ENCODE measurements at places on chromosomes 4 and X. TPM values are rescaled to one million over a fixed set of nuclear protein-coding genes. Genes with fewer than 3 reads are reported as not detected.

The CLDN34 gene
- not detected for total RNA-seq

The THAP9 gene
- total RNA-seq = 2.9 TPM

The ZNF330 gene
- total RNA-seq = 27.9 TPM

The PPAT gene
- 5.9 TPM for total RNA-seq

The SPANXD gene
- not detected for total RNA-seq

The SMPX gene
- not detected for total RNA-seq

The RNF150 gene
- total RNA-seq = 23.6 TPM

The RAB39B gene
- total RNA-seq = 0.19 TPM

The ENAM gene
- 0.62 TPM for total RNA-seq

The NLRP2B gene
- not detected for total RNA-seq

The MTNR1A gene
- not detected for total RNA-seq

The KLHL4 gene
- 4.0 TPM for total RNA-seq

The CENPE gene
- 2.2 TPM for total RNA-seq

The CCDC120 gene
- 4.1 TPM for total RNA-seq

The NALF2 gene
- total RNA-seq = 0.23 TPM

The WDR45 gene
- 49.8 TPM for total RNA-seq

The TNMD gene
- total RNA-seq = not detected

The CT45A2 gene
- total RNA-seq = not detected

The NPNT gene
- total RNA-seq = 152 TPM

The IQCM gene
- total RNA-seq = not detected

GRCh38 chrX:111254896-111255693 lies 15.2 kb downstream of the CAPN6 start:
- DNase-seq = no peak

DNA sequence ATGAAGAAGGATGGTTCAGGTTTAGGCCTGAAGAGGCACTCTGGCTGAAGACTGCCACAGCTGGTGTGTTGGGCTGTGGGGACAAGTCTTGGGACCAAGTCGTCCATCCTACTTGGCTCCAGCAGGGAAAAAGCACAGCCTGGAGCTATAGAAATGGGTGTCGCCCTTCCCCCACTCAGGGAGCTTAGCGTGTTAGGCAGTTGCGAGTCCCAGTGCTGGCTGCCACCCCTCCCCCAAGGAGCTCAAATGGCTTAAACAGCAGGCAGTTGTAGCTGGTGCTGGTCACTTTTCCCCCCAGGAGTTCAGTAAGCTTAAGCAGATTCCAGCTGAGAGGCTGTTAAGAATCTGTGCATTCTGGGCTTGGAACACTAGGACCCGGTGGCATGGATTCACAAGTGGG lies 319.5 kb upstream of the POF1B start:
- DNase-seq = peak; percentile 36

DNA sequence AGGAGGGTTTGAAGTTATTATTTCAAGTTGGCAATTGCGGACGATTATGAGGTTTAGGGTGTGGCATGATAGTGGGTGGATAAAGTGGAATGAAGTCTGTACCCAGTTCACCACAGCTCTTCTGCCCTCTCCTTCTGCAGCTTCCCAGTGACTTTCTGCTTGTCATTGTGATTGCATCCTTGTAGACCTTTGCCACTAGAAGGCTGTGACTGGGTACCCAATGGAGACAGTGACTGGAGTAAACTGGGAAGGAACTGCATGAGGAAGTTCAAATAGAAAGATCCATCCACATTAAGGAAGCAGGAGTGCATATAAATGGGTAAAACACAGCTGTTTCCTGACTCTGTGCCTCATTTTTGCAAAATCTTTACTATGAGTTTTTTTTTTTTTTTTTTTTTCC lies 53.5 kb upstream of the SPANXN3 start:
- no peak for DNase-seq

- peak; percentile 68 for DNase-seq
Observed at GRCh38 chr4:2071912-2072867, 13.1 kb downstream of the NAT8L start.

GRCh38 chrX:20623448-20623847 lies 356.7 kb upstream of the RPS6KA3 start:
- DNase-seq = no peak

- DNase-seq = no peak
Observed at GRCh38 chr4:42360256-42360669, 37.0 kb upstream of the SHISA3 start.

DNA sequence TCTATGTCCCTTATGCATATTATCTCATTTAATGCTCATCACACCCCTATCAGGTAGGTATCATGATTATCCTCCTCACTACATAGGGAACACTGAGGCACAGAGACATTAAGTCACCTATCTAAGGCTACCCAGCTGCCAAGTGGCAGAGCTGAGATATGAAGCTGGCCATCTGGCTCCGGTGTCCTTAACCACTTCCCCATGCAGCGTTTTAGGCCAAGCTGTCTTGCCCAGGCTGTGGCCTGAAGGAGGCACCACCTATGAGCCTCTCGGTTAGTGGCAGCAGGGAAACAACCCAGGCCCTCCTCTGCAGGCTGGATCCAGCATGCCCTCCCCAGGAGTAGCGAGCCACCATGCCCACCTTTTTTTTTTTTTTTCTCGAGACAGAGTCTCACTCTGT lies 16.3 kb downstream of the PJA1 start:
- peak; percentile 19 for DNase-seq

GRCh38 chrX:5155301-5155700 lies 1073.4 kb downstream of the NLGN4X start:
- DNase-seq = no peak

GRCh38 chrX:43595931-43596330 lies 60.2 kb upstream of the MAOA start:
- DNase-seq = no peak

GRCh38 chr4:69823048-69823447 lies 36.9 kb downstream of the SULT1E1 start:
- no peak for DNase-seq

DNA sequence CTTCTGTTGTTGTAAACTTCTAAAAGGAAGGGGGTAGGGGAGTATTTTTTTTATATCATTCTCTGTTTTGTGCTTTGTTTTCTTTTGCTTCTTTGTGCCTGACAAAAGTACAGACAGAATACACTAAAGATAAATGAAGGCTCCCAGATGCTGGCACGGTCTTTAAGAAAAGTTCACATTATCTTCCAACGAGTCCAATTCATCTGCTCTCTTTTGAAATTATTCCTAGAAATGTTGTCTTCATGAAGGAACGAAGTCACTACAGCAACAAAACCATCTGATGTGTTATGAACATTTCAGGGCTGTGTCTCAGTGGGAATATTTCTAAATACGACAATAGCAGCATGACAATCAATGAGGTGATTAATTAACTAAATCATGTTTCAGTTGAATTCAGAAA lies 813.8 kb upstream of the HTR2C start:
- DNase-seq = no peak

DNA sequence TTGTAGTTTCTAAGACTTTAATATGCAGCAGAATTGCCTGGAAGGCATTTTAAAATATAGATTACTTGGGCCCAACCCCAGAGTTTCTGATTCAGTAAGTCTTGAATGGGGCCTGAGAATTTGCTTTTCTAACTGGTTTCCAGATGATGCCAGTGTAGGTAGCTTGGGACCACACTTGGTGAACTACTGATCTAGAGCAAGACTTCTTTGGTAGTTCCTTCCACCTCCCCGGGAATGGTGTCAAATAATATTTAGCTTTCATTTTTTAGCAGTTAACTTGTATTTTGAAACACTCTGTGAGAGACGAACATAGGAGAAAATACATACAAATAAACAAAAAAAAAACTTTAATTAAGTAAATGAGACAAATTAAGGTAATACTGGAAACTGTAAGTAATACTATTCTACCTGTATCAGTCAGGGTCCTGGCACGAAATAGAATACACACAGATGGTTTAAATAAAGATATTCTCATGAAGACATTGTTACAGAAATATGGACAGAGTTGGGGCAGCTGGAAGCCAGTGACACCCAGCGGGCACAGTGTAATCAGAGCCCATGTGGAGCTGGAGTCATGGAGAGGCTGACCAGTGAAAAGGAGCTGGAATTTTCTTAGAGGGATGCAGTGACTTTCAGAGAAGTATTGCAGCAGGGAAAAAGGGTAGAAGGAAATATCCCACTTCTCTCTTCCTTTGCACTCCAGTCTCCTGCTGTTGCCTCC lies 905.7 kb downstream of the CCSER1 start:
- no peak for DNase-seq

DNA sequence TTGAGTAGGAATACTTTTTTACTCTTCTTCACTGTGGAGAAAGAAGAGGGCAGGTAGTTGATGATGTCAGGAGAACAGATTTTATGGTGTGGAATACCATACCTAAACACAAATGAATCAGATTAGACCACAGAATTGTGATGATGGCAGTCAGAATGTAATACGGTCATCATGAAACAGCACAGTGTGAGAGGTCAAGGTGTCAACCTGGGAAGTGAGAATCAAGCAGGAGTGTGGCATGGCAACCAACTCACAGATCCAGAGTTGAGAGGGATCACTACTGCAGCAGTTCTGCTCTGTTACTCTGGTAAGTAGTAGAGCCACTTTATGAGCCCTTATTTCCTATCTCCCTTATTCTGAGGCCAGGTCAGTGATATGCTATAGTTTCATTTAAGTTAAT lies 27.7 kb downstream of the METTL14 start:
- DNase-seq = no peak

GRCh38 chr4:28176942-28177341 lies 1316.3 kb downstream of the STIM2 start:
- DNase-seq = no peak

- peak; percentile 56 for DNase-seq
Observed at GRCh38 chr4:8368061-8368481, 72.5 kb downstream of the ACOX3 start.

DNA sequence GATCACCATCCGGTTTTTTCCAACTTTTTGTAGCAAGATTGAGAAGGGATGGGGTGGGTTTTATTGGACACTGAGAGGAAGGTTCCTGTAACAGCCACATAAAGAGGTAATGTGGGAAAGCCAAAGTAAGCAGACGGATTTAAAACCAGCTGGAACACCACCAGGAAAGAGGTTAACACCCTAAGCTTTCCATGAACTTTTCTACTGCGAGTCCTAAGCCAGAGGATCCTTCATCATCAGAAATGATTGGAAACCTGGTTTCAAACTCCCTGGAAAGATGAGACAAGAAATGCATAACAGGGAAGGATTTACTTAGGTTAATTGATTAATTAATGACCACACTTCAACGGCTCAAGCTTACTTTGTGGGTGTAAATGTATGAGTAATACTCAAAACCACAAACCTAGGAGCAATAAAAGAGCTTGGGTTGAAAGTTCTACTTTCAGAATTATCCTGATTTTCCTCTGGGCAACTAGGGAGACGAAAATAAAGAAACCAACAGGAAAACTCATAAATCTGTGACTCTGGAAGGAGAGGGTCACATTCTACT lies 91.5 kb downstream of the COX18 start:
- DNase-seq = no peak

- no peak for DNase-seq
Observed at GRCh38 chr4:110159541-110159940, 38.9 kb downstream of the ELOVL6 start.

- DNase-seq = no peak
Observed at GRCh38 chr4:55820279-55820678, 689 bp downstream of the EXOC1L start.

DNA sequence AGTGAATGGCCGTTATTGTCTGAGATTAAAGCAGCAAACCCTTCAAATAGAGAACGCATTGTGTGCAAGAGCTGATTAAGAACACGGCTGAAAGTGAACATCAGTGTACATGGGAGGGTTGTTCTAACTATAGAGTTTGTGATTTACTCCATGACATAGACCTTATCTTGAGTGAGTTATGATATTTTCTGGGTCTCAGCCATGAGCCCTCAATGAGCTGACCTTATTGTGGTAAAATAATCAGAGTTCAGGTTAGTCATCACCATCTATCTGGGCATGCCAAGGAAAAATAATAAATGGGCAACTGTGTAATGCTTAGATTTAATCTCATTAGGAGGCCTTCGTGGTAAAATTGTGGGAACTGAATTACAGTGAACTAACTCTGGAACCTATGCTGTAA lies 33.2 kb upstream of the CLDN24 start:
- no peak for DNase-seq

DNA sequence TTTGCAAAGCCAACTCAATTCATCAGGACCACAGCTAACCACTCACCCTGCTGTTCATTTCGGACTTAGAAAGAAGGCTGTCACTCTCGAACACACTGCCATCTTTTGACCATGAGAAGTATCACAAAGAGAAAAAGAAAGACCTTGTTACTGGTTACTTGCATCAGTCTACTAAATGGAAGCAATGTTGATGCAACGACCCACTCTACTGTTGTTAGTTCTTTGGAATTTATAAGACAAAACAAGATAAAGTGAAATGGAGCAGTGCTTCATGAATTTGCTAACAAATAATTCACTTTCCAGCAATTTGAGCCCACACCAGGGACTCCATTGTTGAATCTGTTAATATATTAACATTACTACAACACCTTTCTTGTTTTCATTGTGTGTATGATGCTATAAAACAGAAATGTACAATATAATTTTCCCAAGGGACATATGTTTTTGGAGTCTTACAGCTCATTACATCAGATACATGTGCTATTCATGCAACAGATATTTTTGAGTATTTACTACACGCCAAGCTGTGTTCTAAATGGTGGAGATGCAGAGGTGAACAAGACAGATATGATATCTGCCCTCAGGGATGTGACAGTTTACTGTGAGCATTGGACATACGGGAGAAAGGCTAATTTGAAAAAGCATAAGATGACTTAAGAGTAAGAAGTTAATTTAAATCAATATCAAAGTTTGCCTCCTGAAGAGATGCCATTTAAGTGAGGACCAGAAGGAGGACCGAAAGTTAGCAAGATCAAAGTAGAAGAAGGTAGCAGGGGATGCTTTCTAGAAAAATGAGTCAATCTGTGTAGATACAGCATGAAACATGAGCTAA lies 87.2 kb downstream of the AREG start:
- no peak for DNase-seq

- DNase-seq = no peak
Observed at GRCh38 chrX:72125331-72126047, 6.2 kb downstream of the RTL5 start.

GRCh38 chr4:55618546-55619143 lies 17.5 kb downstream of the NMU start:
- no peak for DNase-seq

DNA sequence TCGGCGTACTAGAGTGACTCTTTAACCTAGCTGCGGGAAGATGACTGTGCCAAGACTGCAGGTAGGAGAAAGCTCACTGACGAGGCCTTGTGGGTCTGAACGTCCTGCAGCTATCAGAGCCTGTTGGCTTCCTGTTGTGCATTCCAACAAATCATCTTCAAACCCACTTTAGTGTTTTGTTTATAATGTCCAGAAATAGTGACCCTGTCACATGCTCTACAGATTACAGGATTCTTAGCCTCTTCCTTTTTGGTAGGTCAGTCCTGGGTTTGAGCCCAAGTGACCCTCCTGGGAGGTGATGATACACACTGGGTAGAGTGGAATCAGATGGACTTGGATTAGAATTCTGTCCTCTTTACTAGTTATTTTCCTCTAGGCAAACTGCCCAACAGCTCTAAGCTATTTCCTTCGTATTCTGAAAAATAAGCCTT lies 33.2 kb downstream of the HTT start:
- DNase-seq = no peak

DNA sequence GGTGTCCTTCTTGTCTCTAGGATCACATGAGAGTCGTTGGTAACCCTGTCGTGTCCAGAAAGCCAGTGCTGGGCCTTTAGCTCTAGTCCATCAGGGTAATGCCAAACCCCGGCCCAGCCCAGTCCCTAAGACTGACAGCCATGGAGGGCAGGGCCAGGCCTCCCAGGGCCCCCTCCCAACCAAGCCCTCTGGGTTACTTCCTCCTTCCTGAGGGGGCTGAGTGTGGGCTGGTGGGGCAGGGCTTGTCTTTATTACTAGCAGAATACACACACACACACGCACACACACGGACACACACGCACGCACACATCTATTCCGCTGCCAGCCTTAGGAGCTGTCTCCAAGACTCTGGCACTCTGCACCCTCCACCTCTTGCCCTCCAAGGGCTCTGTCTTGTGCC lies 35.6 kb upstream of the CDKN2AIP start:
- no peak for DNase-seq
